Neuronal stem cell (in vitro differentiated cells): ENCODE measurements at places on chromosomes 12 and 14.

GRCh38 chr12:111410431-111411184 is 4.9 kb downstream of the SH2B3 start:
- no peak for DNase-seq

DNA sequence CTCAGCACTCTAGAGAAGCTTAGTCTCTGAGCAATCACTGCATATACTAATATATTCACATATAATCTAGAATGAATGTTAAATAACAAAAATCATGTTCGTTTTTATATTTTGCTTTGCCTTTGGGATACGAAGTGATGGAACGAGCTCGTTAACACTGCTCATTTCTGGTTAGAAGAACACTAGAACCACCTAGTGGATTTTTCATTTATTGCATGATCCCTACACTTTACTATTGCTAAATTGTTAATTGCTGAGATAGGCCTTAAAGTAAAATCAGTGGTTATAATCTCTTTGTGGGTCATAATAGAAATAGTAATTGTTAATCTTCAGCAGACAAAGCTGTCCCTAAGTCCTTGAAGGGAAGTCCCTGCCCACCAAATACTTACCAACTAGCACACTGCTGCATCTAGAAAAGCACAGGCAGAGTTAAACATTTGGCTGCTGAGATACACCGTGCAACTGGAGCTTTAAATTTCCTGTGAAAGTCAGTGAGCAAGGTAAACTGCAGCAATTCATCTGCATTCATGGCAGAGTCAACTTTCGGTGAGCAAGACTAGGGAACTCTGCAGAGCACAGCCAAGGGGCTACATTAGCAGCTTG is 353.7 kb downstream of the APAF1 start:
- peak; percentile 37 for DNase-seq

DNA sequence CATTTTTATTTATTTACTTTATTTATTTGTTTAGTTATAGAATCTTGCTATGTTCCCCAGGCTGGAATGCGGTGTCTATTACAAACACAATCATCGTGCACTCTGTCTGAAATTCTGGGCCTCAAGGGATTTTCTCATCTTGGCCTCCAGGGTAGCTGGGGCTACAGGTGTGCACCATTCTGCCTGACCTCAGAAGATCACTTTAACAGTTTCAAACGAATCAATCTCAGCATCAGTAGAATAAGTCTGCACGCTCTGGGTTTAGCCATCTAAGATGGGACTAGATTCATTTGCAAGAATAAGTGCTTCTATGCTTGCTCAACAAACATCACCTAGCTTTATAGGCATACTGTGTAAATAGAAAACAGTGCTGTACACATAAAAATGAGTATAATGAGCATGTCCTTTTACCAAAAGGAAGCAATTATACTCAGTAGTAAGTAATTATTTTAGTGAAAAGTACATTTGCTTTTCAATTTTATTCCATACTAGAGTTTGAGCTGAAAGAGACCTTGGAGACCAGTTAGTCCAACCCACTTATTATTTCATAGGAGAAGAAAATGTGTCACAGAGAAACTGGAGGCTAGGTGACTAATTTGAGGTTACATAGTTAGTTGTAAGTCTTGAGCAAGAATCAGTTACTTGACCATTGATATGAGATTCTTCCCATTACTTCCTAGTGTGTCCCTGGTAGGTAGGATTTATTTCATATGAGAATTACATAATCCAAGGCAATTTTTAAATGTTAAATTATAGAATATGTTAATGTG is 456.5 kb upstream of the LMO3 start:
- no peak for DNase-seq

- DNase-seq: no peak
Measured at GRCh38 chr12:115008929-115009328, 325.0 kb upstream of the TBX3 start.

DNA sequence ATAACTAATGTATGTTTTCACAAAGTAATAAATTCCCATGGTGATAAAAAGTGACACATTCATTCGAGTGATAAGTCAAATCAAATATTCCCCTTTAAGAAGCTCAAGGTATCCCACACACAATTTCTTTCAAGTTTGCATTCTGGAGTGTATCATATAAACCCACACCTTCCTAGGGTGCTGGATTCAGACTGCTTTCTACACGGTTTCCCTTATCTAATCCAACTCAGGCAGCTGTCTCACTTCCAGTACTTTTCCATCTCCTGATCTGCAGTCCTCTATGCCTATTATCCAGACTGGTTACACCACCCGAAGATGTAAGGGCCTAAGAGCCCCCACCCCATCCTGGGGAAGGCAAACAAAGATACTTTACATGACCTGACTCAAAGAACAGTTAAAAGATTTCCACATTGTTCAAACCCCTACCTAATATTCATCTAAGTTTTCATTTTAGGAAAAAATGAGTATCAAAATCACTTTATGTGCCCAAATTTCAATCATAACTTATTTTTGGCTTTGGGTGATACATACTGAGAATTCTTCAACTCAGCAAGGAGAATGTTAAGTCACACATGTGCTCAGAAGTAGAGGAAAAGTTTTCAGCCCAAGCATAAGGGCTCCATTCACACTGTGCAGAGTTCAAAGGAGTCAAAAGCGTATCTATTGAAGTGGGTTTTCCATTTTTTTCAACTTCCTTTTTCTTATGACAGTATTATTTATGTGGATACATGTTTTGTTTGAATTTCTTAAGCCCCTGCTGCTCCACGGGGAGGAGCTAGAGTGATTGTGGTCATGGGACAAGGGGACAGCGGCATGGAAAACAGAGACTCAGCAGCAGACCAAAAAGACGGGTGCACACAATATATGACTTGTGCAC is 41.8 kb downstream of the CORO1C start:
- no peak for DNase-seq

GRCh38 chr14:51396222-51396815 is 156.3 kb downstream of the TMX1 start:
- DNase-seq: no peak

GRCh38 chr14:48536318-48536717 is 860.9 kb upstream of the MDGA2 start:
- peak; percentile 3 for DNase-seq

GRCh38 chr14:38762426-38762825 is 340.6 kb downstream of the SEC23A start:
- no peak for DNase-seq

GRCh38 chr14:24315807-24316596 is 4.7 kb downstream of the LTB4R start:
- DNase-seq: no peak

DNA sequence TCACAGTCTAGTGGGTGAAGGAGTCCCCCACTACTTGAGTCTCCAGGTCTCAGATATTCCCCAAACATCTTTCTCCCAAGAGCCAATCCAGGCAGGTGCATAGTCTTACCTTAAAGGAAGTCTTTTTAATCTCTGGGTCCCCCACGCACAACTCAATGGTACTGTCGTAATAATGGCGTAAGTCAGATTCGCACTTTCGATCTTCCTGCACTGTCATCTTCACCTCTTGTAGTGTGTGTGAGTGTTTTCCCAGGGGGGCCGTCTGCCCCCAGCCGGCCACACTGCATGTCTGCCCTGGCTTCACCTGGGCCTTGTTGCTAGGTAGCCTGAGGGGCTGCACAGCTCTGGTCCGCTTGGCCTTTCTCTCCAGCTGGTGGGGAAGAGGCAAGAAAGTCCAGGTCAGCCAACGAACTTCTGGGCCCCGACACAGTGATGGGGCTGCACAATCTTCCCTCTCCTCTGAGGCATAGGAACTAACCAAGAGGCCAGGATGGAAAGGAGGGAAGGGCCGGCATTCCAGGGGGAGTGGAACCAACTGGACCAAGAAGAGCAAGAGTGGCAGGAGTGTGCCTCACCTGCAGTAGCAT is 2.1 kb downstream of the GZMB start:
- DNase-seq: no peak

GRCh38 chr14:77436042-77436441 is 12.7 kb upstream of the NOXRED1 start:
- DNase-seq: no peak

- no peak for DNase-seq
Measured at GRCh38 chr14:26870096-26870495, 272.3 kb upstream of the NOVA1 start.

- no peak for DNase-seq
Measured at GRCh38 chr12:4215229-4216186, 58.1 kb upstream of the CCND2 start.

- DNase-seq: no peak
Measured at GRCh38 chr14:93108105-93108504, 7.6 kb downstream of the ITPK1 start.

GRCh38 chr14:91896419-91896818 is 29.1 kb upstream of the TC2N start:
- no peak for DNase-seq

GRCh38 chr14:61153431-61153830 is 127.7 kb downstream of the TMEM30B start:
- DNase-seq: no peak

DNA sequence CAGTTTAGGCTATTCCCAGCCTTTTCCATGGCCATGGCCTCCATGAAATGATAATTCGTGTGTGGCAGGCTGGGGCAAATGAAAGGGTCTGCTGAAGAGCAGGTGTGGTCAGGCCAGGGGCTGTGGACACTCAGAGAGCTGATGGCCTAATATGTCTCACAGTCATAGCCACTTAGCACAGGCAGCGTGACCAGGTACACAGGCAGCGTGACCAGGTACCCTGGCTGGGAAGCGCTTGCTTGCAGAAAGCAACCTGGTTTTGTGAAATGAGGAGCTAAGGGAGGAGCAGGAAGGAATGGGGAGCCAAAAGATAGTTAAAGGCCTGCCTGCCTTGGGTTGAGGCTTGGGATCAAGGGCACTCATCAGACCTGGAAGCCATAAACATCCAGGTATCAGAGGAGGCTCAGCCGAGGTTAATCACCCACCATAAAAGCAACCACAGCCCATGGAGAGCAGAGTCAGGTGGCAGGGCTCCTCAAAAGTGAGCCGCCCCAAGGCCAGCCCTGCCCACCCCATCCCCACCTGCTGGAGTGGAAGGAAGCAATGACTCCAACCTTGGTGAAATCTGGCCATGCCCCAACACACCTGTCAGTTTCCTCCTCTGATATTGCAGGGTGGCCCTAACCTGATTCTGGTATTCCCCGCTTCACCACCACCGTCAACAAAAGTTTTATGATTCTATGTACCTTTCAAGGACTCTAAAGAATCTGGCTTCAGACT is 8.0 kb upstream of the KRT8 start:
- no peak for DNase-seq

GRCh38 chr14:105460616-105461015 is 14.0 kb upstream of the CRIP2 start:
- no peak for DNase-seq

- no peak for DNase-seq
Measured at GRCh38 chr12:93624595-93625294, 52.3 kb downstream of the SOCS2 start.

- no peak for DNase-seq
Measured at GRCh38 chr14:85125291-85125670, 404.7 kb upstream of the FLRT2 start.

- no peak for DNase-seq
Measured at GRCh38 chr12:58288190-58288589, 346.8 kb downstream of the ATP23 start.

GRCh38 chr12:57640175-57641042 is 7.4 kb upstream of the B4GALNT1 start:
- no peak for DNase-seq
